ENCODE measurements at places on chromosomes 5 and 9. TPM values are rescaled to one million over a fixed set of nuclear protein-coding genes. Genes with fewer than 3 reads are reported as not detected.

- no peak for DNase-seq
Measured at GRCh38 chr5:174533751-174534241, 190.6 kb upstream of the MSX2 start.

DNA sequence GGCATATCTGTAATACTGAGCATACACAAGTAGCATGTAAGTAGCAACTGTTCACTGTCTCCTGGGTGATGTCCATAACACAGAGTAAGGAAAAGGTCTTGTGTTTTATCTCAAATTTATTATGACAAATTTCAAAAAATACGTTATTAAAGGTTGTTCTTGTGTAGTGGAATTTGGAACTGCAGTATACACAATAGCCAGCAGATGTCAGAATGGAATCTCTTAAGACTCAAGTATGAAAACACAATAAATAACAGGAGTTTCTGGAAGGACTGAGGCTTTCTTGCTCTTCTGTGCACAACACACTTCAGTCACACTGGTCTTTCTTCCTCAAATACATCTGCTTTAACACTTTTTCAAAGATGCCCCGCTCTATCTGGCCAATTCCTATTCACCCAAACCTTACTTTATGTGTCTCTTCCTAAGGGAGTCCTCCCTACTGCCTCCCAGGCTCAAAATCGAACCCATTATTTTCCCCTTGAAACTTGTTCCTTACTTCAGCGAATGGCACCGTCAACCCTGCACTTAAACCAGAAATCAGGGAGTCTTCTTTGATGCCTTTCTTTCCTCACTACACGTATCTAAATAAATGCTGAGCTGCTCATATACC lies 6.5 kb upstream of the FBXO10 start:
- peak; percentile 19 for DNase-seq

GRCh38 chr5:75059912-75060545 lies 7.7 kb upstream of the GCNT4 start:
- DNase-seq, result no peak

DNA sequence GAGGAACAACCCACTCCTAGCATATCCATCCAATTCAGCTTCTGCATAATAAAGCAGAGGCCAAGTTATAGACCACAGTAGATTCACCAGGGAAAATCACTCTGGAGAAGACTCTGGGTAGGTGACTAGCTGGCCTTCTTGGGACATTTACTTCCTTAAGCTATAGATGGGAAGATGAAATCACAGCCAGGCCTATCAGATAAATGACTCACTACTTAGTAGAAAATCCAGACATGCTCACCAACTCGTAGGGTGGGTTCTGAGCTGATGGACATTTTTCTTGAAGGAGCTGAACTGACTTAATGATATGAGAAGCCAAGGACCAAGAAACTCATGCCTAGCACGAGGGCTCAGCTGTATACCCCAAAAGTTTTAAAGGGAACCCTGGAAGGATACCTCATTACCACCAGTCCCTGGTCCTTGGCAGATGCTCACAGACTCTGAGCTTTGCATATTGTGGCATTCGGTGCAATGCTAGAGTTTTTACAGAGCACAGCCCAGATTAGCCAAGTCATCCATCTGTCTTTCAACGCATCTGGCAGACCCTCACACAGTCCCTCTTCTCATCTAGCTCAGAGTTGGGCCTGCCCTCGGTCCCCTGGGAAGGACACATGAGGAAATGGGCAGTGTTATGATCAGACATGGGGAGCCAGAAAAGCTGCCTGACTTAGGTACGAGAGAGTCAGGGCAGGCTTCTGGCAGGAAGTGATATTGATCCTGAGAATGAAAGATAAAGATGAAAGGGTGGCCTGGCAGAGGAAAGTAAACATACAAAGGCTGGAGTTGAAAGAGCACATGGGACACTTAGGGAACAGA lies 15.0 kb downstream of the ACSL6 start:
- no peak for DNase-seq

DNA sequence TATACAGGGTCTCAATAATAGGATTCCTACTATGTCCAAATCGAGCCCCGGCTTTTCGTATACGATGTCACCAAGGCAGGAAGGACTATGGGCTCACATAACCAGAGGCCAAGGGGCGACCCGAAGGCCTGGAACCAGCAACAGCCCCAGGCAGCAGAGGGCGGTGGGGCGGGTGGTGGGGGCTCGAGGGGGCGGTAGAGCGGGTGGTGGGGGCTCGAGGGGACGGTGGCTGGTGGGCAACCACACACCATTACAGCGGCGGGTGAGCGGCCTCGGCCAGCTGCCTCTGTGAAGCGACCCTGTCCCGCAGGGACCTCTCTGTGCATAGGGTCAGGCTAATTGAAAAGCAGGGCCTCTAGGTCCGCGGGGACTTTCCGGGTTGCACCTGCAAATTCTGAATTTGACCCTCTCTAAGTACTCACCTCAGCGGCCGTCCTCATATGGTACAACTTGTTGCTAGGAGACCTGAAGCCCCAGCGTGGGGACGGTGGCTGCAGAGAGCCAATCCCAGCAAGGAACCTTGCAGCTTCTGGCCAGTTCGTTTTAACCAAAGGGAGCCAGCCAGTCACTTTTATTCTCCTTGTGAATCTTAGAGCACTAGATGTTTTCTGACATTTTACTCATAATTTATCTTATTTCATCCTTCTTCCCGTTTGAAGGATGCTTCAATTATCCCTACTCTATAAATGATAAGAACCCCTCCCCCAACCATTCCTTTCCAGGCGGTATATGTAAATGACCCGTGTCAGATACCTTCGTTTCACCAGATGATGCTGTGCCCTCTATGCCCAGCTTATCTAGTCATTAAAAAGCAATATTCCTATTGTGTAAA lies at the start of gene NME5:
NME5 (minus strand) TSS at position 480 of the 832 bp plus-strand sequence. CDS start 648 bp downstream, outside the sequence.
- DNase-seq, result peak; percentile 56

- DNase-seq, result peak; percentile 39
Measured at GRCh38 chr5:113266913-113267227, 167.9 kb downstream of the TSSK1B start.

Gene EFNA5
- 5.6 TPM for total RNA-seq

Gene TICAM2
- total RNA-seq, result 1.9 TPM

Gene GNG10
- 73.0 TPM for total RNA-seq

DNA sequence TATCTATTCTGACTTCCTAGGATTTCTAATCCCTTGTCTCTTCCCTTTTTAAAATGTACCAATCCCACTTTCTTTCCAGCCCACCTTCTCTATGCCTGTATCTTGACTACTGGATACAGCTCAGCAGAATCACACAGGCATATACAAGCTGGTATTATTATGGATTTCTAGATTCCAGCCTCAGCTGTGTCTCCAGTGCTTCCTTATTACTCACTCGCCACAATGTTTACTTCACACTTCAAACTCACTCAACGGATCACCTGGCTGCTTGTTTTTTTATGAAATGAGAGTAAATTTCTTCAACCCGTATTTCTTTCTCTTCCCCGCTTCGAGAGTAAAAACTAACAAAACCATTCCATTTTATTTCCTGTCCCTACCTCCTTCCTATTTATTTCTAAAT lies 38.8 kb downstream of the CWC27 start:
- no peak for DNase-seq

DNA sequence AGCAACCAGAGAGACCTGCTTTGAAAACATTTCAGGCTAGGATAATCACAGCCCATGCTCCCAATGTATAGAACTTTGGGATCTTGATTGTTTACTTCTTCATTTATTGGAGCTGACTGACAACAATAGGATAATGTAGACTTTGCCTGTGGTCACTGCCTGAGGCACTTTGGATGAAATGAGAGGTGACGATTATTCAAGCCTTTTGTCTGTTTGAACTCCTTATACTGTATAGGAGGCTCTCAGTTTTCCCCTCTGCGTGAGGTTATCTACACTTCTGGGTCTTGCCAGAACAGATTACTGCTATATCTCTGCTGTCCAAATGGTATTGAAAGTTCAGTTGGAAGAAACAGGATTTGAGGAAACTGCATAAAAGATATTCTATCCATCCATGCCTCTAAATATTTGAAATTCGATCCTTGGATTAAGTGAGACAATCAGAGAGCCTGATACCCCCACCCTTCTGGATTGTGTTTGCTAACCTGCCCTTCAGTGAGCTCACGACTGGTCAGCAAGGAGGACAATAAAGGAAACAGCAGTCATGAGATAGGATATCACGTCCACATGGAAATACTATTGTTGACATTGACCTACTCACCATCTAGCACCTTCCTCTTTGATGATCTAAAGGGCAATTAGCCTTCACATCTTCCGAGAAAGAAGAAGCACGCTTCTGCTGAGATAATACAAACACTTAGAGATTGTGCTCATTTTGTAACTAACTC lies 98.1 kb downstream of the DOCK8 start:
- no peak for DNase-seq

DNA sequence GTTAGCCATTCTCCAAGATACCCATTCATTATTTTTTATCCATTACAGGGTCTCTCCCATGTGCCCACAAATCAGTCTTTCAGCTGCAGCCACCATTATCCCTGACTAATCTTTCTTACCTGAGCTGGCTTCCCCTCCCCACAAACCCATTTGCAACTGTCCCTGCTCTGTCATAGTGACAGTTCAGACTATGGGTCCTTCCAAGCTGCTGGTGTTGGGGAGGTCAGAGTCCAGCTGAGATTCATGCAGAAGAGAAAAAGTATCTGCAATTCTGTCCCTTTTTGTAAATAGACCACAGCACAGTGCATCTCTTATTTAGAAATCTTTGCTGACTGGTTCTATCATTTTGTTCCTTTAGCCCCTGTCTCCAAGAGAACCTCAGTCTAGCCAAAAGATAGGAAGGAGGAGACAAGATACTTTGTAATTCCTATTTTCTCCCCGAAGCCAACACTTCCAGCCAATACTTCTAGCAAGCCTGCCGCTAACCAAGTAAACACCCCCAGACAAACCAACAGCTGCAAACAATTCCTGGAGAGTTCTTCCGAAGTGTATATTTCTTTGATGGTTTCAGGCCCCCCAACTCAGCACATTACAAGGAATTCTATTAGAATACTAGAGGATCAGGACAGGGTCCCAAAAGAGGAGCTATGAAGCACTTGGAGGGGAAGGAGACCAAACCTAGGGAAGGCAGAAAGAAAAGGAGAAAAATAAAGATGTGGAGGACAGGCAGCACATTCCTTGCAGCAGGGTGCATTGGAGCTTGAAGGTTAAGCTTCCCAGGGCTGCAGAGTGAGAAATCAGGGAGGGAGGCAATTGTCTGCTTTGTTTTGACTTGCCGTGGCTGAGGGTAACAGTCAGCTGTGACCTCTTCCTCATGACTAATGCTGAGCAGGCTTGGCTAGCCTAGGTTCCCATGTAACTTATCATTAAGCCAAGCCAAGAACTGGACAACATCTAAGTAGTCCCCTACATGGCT lies 148.5 kb downstream of the SGCD start:
- DNase-seq, result no peak

DNA sequence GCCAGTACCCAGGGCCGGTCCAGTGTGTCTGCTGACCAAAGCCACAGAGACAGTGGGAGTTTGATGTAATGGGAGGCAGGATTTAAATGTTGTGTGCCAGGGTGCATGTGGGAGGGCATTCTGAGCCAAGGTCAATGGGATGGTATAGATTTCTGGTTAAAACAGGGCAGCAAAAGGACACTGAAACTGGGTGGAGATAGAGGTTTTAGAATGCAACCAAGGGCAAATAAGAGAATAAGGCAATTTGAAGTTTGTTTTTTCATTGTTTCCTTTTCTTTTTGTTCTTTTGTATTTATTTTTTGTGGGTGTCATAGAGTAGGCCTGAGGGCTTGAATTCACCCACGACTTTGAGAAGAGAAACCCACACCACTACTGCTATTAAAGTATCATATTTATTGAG lies 65.5 kb upstream of the CLINT1 start:
- no peak for DNase-seq

Gene EIF4E1B
- total RNA-seq, result 1.6 TPM

- DNase-seq, result no peak
Measured at GRCh38 chr9:70374962-70375618, 39.4 kb downstream of the KLF9 start.

GRCh38 chr5:62283861-62284260 lies 22.1 kb upstream of the KIF2A start:
- no peak for DNase-seq

DNA sequence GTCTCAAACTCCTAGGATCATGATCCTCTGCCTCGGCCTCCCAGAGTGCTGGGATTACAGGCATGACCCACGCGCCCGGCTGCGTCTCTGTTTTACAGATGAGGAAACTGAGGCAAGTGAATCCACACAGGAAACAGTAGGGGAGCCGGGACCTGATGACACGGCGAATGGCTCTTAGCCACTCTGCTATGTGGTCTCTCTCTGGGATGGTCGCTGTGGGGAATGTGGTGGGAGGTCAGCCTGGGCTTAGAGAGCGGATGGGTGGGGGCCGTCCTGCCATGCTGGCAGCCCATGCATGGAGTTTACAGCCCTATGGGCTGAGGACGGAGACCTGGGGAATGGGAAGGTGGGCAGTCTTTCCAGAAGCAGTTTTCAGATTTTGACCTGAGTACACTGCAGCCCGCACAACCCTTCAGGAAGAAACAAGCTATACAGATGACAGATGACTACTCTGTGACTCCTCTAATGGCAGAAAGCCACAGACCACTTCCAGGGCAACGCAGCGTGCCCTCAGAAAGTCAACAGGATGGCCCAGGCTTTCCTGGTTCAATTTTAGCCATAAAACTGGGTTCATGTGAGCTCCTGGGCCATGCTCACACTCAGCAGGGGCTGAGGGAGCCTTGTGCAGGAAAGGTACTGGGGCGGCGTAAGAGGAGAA lies 136.1 kb upstream of the RAPGEF1 start:
- DNase-seq, result no peak
